Trophoblast cell (in vitro differentiated cells and primary cell): ENCODE measurements at places on chromosomes 3 and 15.
A peak's percentile ranks its signal among the peaks of the same experiment; 100 is the strongest.

GRCh38 chr15:66662522-66662921 lies 39.5 kb upstream of the SMAD6 start:
- no peaks in the 10 kb centered on the region for H3K27me3 ChIP-seq
- H3K36me3 ChIP-seq = no peaks in the 10 kb centered on the region
- H3K4me1 ChIP-seq = peaks cover 17% of the 10 kb centered on the region
- H3K27ac ChIP-seq = no peak overlapping the region
- no peak overlapping the region for H3K4me3 ChIP-seq

GRCh38 chr3:54914180-54914579 lies 13.7 kb downstream of the LRTM1 start:
- no peak for DNase-seq
- H3K27me3 ChIP-seq = no peaks in the 10 kb centered on the region
- H3K4me3 ChIP-seq = no peak overlapping the region
- no peaks in the 10 kb centered on the region for H3K36me3 ChIP-seq
- H3K27ac ChIP-seq = no peak overlapping the region
- peaks cover 2% of the 10 kb centered on the region for H3K4me1 ChIP-seq

DNA sequence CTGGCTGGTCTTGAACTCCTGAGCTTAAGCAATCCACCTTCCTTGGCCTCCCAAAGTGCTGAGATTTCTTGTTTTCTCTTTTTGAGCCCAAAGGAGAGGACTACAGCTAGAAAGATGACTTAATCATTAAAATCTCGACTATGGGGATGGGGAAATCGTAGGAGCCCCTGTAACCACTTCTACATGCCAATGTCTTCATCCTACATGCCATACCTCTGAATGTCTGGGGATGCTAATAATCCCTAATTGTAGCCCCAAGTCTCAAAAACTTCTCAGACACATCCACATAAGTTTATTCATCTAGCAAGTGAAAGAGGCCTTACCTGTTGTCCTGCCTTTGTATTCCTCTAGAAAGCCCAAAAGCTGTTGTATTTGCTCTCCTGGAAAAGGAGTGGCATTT lies 3.7 kb upstream of the RHOV start:
- H3K4me1 ChIP-seq = peaks cover 13% of the 10 kb centered on the region
- H3K27ac ChIP-seq = no peak overlapping the region
- H3K4me3 ChIP-seq = no peak overlapping the region
- DNase-seq = peak; percentile 68
- no peaks in the 10 kb centered on the region for H3K36me3 ChIP-seq

DNA sequence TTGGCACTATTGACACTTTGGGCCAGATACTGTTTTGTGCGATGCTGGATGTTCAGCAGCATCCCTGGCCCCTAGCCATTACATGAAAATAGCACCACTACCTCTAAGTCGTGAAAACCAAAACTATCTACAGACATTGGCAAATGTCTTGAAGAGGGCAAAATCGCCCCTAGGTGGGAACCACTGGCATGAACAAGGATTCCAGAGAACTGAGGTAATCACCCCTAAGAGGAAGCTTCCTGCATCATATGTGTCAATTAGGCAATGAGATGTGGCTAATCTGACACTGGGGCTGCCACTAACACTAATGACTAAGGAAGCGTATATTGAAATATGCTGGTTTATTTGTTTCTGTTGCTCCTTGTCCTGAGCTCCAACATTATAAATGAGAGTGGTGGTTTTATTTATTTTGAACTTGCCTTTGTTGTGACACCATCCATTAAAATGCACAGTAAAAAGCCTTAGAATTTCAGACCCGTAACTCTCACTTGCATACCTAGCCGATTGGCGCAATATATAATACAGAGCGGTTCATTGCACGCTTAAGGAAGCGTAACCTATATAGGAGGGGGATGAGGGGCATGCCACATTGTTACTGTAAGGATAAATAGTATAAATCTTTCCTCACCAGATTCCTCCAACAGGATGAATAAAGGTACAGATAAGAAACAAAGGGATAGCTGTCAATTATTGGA lies 299.8 kb upstream of the CNTN4 start:
- H3K4me1 ChIP-seq = no peaks in the 10 kb centered on the region
- no peaks in the 10 kb centered on the region for H3K36me3 ChIP-seq
- no peak overlapping the region for H3K4me3 ChIP-seq
- no peaks in the 10 kb centered on the region for H3K27me3 ChIP-seq
- no peak for DNase-seq

GRCh38 chr3:138200424-138200823 lies 13.3 kb downstream of the ARMC8 start:
- no peak for DNase-seq
- H3K36me3 ChIP-seq = no peaks in the 10 kb centered on the region
- no peak overlapping the region for H3K27ac ChIP-seq
- H3K4me1 ChIP-seq = peaks cover 2% of the 10 kb centered on the region
- H3K27me3 ChIP-seq = no peaks in the 10 kb centered on the region
- no peak overlapping the region for H3K4me3 ChIP-seq

- H3K4me1 ChIP-seq = peaks cover 2% of the 10 kb centered on the region
- H3K4me3 ChIP-seq = no peak overlapping the region
- DNase-seq = peak; percentile 19
- no peak overlapping the region for H3K27ac ChIP-seq
Observed at GRCh38 chr15:56913670-56914069, 4.8 kb upstream of the TCF12 start.

DNA sequence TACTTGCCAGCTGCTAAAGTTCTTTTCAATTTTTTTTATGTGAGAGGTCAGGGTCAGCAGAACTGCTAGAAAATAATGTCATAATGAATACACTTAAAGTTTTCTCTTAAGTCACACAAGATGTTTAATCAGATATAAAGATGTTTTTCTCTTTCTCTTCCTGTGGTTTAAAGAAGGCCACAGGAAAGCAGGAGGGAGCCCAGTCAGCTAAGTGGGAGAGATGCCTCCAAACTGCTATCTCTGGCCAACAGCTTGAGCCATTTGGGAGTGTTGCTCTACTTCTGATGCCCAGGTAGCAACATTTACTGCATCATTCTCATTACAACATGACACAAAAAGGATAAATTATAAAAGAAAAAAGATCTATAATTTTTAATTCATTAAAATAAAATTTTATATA lies 45.7 kb upstream of the NLGN1 start:
- H3K4me1 ChIP-seq = no peaks in the 10 kb centered on the region
- H3K27ac ChIP-seq = no peak overlapping the region
- no peak overlapping the region for H3K4me3 ChIP-seq
- H3K36me3 ChIP-seq = no peaks in the 10 kb centered on the region
- no peak for DNase-seq
- no peaks in the 10 kb centered on the region for H3K27me3 ChIP-seq

DNA sequence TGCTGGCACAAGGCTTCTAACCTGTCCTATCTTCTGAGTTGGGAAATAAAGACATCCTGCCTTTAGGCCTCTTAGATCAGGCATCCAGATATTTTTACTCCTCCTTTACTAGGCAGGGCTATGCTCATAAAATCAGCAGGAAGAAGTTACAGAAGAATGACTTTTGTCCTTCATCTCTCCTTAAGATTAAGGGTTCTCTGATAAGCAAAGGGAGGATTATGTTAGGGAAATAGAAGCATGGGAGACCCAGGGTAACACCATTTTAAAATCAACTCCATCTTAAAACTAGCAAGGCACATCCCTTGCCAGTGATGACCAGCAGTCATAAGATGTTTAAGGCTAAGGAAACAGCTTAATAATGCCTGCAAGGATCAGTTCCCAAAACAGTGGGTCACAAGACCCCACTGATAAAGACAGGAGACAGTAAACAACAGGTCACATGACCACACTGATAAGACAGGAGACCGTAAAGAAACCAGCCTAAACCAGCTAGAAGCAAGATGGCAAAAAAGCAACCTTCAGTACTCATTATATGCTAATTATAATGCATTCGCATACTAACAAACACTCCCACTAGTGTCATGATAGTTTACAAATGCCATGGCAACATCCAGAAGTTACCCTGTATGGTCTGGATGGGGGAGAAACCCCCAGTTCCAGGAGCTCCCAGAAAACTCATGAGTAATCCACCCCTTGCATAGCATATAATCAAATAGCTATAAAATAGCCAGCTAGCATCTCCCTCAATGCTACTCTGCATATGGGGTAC lies 14.5 kb upstream of the EHHADH start:
- no peaks in the 10 kb centered on the region for H3K36me3 ChIP-seq
- no peak overlapping the region for H3K27ac ChIP-seq
- peak; percentile 8 for DNase-seq
- H3K4me3 ChIP-seq = no peak overlapping the region

- H3K27ac ChIP-seq = no peak overlapping the region
- no peaks in the 10 kb centered on the region for H3K4me1 ChIP-seq
- no peaks in the 10 kb centered on the region for H3K27me3 ChIP-seq
- H3K4me3 ChIP-seq = no peak overlapping the region
- H3K36me3 ChIP-seq = no peaks in the 10 kb centered on the region
- no peak for DNase-seq
Observed at GRCh38 chr3:127489357-127489756, 101.2 kb downstream of the TPRA1 start.

GRCh38 chr3:11559816-11560633 lies 83.7 kb downstream of the VGLL4 start:
- no peak overlapping the region for H3K27ac ChIP-seq
- peaks cover 4% of the 10 kb centered on the region for H3K4me1 ChIP-seq
- H3K27me3 ChIP-seq = no peaks in the 10 kb centered on the region
- no peak for DNase-seq

GRCh38 chr15:78069052-78069414 lies 8.5 kb downstream of the TBC1D2B start:
- no peak overlapping the region for H3K4me3 ChIP-seq
- H3K27ac ChIP-seq = no peak overlapping the region
- no peaks in the 10 kb centered on the region for H3K27me3 ChIP-seq
- H3K36me3 ChIP-seq = no peaks in the 10 kb centered on the region
- peaks cover 26% of the 10 kb centered on the region for H3K4me1 ChIP-seq
- DNase-seq = no peak

GRCh38 chr3:129827765-129828164 lies 65.7 kb downstream of the TMCC1 start:
- H3K4me3 ChIP-seq = no peak overlapping the region
- no peak for DNase-seq
- no peak overlapping the region for H3K27ac ChIP-seq

- no peak for DNase-seq
- H3K4me1 ChIP-seq = no peaks in the 10 kb centered on the region
- no peak overlapping the region for H3K27ac ChIP-seq
- no peak overlapping the region for H3K4me3 ChIP-seq
- no peaks in the 10 kb centered on the region for H3K27me3 ChIP-seq
Observed at GRCh38 chr3:171173736-171174135, 147.2 kb upstream of the SLC2A2 start.

- H3K4me3 ChIP-seq = no peak overlapping the region
- no peak for DNase-seq
- no peak overlapping the region for H3K27ac ChIP-seq
- H3K27me3 ChIP-seq = no peaks in the 10 kb centered on the region
- H3K4me1 ChIP-seq = no peaks in the 10 kb centered on the region
Observed at GRCh38 chr3:179482857-179483256, 31.6 kb upstream of the GNB4 start.

- H3K27me3 ChIP-seq = no peaks in the 10 kb centered on the region
- H3K4me1 ChIP-seq = peaks cover 31% of the 10 kb centered on the region
- no peak overlapping the region for H3K4me3 ChIP-seq
- DNase-seq = no peak
- H3K27ac ChIP-seq = no peak overlapping the region
- no peaks in the 10 kb centered on the region for H3K36me3 ChIP-seq
Observed at GRCh38 chr3:196141052-196141865, 59.4 kb upstream of the TFRC start.

DNA sequence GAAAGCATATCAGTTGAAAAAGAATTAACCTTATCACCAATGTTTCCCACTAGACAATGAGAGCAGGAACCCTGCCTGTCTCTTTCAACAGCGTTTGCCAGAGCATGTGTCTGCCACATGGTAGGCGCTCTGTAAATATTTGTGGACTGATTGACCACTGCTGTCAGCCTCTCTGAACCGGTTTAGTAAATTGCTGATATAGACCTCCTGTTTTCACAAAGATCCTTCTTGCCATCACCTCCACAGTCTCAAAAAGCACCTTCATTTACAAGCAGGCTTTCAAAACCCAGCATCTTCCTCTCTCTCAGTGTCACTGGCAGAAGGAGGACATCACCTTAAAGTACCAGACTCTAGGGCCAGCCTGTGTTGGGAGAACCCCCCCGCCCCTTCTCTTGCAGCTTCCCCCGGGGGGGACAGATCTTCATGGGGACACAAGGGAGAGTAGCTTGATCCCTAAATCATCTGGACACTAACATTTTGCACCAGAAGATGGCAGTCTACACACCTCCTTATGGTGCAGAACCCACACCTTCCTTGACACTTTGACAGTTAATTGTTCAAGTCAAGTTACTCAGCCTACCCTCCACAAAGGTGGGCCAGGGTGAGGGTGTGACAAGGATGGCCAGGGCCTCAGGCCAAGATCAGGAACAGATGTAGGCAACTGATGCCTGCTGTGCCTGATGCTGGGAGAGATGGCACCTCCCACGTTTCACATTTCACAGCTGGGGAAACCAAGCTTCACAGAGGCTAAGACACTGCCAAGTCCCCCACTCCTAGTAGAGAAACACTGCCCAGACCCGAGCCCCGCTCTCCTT lies 37.8 kb upstream of the USP3 start:
- H3K36me3 ChIP-seq = no peaks in the 10 kb centered on the region
- no peak overlapping the region for H3K4me3 ChIP-seq
- no peaks in the 10 kb centered on the region for H3K4me1 ChIP-seq

- H3K27ac ChIP-seq = no peak overlapping the region
- no peaks in the 10 kb centered on the region for H3K27me3 ChIP-seq
- H3K4me1 ChIP-seq = no peaks in the 10 kb centered on the region
- DNase-seq = no peak
- no peak overlapping the region for H3K4me3 ChIP-seq
Observed at GRCh38 chr3:153320585-153321128, 158.6 kb downstream of the RAP2B start.

- H3K4me3 ChIP-seq = no peak overlapping the region
- H3K36me3 ChIP-seq = no peaks in the 10 kb centered on the region
- no peak for DNase-seq
- H3K27me3 ChIP-seq = no peaks in the 10 kb centered on the region
- no peak overlapping the region for H3K27ac ChIP-seq
Observed at GRCh38 chr3:140585828-140586227, 92.0 kb upstream of the TRIM42 start.
